Stimulated activated CD4-positive, alpha-beta T cell treated with anti-CD3 and anti-CD28 coated beads, TNF-alpha, amount 100 ng/mL, for 1 hour (primary cell): ENCODE measurements at places on chromosomes 7 and 10.

DNA sequence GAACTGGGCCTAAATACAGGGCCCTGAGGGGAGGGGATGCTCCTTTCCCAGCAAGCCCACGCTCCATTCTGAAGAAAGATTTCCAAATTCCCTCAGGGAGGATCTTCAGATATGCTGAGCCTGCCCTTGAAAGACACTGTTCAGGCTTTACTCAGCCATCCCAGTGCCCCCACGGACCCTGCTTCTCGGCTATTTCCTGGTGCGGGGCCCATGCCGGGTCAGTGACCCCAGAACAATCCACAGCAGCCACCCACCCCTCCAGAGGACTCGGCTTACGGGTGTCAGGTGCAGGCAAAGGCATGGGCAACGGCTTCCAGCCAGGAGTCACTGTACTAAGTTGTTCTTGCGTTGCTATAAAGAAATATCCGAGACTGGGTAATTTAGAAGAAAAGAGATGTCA, 137.1 kb downstream of the OAT start:
- DNase-seq: no peak

- DNase-seq: no peak
Measured at GRCh38 chr7:26880852-26881251, 16.5 kb upstream of the SKAP2 start.

- DNase-seq: no peak
Measured at GRCh38 chr10:133185916-133186315, 25.9 kb downstream of the KNDC1 start.

GRCh38 chr10:30816159-30816819, 186.7 kb upstream of the LYZL2 start:
- no peak for DNase-seq

GRCh38 chr7:151709141-151710038, 167.5 kb downstream of the PRKAG2 start:
- no peak for DNase-seq

DNA sequence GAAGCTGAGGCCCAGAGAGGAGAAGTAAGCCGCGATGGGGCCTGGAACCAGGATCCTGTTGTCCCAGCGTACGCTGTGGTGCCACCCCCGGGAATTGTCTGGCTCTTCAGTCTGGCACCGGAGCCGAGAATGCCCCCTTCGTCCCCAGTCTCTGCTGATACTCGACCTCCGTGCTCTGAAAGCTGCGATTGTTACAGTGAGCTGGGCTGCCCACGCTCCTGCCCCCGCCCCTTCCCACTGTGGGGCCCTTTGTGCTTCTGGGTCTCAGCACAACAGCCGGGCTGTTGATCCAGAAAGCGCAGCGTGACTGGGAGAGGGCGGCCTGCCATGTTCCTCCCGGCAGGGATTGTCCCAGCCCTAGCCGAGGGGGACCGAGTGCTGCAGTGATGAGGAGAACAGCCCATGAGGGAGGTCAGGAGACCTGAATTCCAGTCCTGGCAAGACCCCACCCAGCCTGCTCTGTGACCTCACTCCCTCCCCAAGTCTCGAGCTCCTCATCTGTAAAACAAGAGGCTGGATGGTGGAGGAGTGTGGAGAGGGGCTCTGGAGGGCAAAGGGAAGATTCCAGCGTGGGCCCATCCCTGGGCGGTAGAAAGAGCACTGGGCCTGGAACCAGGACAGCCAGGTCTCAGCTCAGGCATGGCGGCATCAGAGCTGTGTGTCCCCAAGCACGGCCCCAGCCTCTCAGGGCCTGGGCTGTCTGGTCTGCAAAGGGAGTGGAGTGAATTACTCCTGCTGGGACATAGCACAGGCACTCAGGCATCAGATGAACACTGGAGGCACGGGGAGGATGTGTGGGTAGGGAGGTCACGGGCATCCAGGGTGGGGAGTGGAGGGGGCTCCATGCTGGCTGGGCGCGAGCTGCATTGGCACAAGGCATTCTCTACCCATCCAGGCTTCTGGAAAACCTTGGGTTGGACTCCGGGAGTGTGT, 43.6 kb downstream of the TSPAN15 start:
- no peak for DNase-seq

- no peak for DNase-seq
Measured at GRCh38 chr7:157609932-157610640, 273.3 kb downstream of the DNAJB6 start.

DNA sequence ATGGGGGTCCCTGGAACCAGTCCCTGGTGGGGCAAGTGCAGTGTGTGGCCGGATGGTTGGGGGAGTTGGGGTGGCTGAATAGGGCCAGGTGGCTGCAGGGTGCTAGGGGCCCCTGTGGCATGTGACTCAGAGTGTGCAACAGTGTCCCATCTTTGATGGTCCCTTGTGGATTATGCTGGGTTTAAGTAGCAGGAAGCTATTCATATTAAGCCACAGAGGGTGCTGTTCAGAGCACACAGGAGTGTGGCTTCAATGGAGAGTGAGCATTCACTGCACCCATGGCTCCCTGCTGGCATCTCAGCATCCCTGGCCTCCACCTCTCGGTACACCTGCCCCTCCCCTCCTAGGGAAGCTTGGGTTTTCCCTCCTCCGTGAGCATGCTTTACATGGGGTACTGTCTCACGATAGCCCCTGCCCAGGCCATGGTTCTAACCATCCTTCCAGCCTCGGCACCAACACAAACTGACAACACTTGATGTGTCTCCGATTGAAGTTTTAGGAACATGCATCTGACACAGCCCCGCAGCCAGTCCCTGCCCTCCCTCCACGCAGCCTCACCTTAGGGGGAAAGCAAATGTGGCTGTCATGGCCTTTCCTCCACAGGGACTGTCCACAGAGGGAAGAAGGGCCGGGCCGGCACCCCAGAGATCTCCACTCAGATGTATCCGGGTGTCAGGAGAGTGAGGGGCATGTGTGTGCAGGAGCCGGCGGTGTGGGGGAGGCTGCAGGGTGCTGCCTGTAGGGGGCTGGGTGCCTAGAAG, 30.4 kb upstream of the PPIF start:
- no peak for DNase-seq

DNA sequence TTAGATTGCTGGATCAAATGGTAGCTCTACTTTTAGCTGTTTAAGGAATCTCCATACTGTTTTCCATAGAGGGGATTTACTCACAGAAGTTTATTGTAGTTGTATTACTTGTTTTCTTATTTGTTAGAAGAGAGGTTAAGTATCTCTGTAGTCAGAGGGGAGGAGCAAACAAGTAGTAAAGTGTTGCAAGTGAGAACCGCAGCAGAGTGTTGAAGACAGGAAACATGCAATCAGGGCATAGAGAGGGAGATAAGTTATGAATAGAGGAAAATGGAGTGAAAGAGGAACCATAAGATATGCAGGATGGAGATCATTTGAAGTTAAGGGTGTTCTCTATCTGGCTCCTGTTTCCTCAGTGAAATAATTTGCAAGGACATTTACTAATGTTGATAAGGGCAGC, 331.4 kb upstream of the TMEM229A start:
- no peak for DNase-seq

- DNase-seq: no peak
Measured at GRCh38 chr7:133911724-133912123, 215.4 kb upstream of the LRGUK start.

DNA sequence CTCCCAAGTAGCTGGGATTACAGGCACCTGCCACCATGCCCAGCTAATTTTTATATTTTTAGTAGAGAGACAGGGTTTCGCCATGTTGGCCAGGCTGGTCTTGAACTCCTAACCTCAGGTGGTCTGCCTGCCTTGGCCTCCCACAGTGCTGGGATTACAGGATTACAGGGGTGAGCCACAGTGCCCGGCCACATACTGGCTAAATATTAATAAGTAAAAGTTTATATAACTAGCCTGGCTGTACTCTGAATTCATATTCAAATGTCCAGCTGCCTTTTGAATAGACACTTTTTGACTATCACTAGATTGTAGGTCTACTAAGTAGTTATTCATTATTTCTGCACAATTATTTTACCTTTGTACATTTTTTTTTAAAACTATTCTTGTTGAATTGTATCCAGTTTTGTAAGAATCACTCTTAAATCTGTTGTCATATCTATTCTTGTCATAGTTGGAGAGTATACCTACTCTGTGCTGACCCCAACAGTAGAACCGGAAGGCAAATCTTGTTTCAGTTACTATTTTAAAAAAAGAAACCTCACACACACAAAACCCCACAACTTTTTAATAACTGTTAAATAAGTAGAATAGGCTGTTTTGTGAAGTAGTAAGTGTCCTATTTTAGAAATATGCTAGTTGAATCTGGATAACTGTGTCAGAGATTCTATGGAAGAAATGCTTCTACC, 29.6 kb downstream of the MINPP1 start:
- DNase-seq: no peak

- no peak for DNase-seq
Measured at GRCh38 chr10:89248990-89249389, 2.6 kb downstream of the LIPA start.

DNA sequence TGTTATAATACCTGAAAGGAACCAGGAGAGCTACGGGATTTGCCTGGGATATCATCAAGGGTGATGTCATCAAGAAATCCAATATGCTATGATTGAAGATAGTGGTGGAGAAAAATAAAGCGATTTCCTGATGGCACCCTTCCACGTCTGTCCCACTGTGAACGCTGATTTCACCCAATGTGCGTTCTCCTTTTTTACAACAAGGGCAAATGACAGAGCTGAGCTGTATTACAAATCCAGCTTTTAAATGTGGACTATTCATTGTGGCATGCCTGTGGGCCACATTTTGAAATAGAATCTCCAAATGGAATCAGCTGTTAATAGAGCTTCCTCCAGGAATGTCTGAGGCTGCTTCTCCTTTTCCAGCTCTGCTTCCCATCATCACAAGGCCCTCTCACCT, 23.3 kb downstream of the SLC13A4 start:
- no peak for DNase-seq

- no peak for DNase-seq
Measured at GRCh38 chr10:120600871-120601649, 144.0 kb downstream of the PLPP4 start.

DNA sequence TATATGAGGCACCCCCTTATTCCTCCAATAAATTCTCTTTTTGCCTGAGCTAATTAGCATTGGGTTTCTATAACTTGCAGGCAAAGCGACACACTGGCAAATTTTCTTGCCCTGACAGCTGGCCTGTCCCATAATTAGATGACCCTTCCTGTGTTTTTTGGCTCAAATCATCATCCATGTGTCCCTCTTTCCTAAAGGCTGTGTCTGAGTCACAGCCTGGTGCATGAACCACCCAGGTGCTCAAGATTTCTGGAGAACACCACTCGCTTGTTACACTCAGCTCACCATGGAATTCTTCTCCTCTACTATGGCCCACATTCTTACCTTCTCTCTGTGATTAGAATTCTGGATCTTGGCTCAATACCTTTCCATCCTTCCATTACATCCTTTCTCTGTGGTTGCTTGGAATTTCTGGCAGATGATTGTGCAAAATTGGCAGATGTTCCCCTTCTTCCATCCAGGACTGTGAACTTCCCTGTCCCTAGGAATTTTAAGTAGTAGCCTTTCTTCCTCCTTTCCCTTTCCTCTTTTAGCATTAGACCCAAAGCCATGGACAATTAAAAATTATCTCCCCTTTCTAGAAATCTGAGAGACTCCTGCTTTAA, 116.0 kb upstream of the ANKRD1 start:
- DNase-seq: no peak

- DNase-seq: no peak
Measured at GRCh38 chr7:93958651-93959050, 37.1 kb downstream of the GNG11 start.

DNA sequence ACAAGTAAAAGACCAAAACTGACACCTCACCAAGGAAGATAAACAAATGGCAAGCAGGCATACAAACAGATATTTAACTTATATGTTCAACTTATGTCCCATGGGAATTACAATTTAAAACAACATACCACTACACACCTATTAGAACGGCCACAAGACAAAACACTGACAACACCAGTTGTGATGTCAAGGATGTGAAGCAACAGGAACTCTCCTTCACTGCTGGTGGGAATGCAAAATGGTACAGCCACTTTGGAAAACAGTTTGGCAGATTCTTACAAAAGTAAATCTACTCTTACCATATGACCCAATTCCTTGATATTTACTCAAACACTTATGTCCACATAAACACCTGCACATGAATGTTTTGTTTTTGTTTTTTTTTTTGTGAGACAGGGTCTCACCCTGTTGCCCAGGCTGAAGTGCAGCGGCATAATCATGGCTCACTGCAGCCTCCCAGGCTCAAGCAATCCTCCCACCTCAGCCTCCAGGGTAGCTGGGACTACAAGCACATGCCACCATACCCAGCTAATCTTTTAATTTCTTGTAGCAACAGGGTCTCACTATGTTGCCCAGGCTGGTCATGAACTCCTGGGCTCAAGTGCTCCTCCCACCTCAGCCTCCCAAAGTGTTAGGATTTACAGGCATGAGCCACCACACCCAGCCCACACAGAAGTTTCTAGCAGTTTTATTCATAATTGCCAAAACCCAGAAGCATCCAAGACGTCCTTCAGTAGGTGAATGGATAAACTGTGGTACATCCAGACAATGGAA, 27.3 kb downstream of the HERC4 start:
- no peak for DNase-seq

- no peak for DNase-seq
Measured at GRCh38 chr10:35854661-35855060, 212.6 kb upstream of the FZD8 start.

DNA sequence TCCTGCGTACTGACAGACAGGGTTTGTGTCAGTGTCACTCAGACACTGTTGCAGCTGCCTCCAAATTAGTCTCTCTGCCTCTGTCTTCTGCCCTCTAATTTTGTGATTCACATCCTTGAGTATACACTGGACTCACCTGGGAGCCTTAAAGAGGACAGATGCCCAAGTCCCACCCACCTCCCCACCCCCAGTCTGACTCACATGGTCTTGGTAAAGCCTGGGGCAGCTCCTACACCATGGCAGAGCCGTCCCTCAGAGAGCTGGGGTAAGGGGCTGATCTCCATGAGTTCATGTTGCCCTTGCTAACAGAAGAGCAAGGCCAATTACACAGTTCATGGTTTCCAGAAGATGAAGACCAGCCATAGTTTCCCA, 197.6 kb upstream of the STK17A start:
- DNase-seq: no peak

DNA sequence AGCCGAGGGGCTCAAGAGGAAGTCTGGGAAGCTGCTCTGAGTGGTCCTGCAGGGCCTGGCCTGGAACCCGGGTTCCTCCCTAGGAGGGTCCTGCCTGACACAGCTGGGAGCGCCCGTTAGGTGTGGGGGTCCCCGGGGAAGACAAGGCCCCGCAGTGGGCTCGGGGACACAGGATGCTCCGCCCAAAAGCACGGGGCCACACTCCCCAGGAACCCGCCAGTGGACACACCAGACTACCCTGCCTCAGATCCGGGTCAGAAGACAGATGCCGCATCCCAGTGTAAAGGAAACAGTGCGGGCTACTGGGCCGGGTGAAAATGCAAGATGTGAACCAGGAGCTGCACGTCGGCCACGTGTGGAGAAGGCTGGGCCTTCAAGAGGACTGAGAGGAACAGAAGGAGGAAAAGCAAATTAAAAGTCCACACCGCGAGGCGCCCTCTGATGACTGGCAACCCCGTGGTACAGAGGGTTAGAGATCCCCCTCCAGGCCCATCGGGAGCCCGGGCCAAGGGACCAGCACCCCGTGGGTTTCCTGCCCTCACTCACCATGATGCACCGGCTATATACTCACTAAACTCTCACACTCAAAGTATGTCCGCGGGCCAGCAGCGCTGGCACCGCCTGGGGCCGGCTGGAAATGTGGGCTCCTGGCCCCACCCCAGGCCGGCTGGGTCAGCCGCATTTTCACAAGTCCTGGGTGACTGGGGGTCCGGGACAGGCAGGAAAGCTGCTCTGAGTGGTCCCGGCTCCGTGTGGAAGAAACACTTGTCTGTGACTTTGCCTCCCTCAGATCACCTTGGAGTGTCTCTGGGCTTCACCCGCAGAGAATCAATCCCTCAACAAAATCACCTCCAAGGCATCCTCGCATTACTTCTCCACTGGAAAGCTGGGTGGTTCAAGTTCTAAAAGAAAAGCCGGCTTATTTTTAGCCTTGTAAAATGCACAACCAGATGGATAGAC, 6.1 kb downstream of the STK32C start:
- no peak for DNase-seq
